Right atrium auricular region (tissue), 2 donors: ENCODE measurements at places on chromosomes 7 and 10.

GRCh38 chr10:94500063-94500462, 45.5 kb upstream of the HELLS start:
- no peaks in the 10 kb centered on the region for H3K27me3 ChIP-seq
- H3K36me3 ChIP-seq, result no peaks in the 10 kb centered on the region
- no peak overlapping the region for H3K4me3 ChIP-seq
- H3K27ac ChIP-seq, result no peak overlapping the region

- H3K27ac ChIP-seq, result no peak overlapping the region
- no peak overlapping the region for H3K4me3 ChIP-seq
- H3K36me3 ChIP-seq, result no peaks in the 10 kb centered on the region
- DNase-seq, result no peak
- H3K4me1 ChIP-seq, result no peaks in the 10 kb centered on the region
Measured at GRCh38 chr7:42661312-42661711, 250.6 kb downstream of the C7orf25 start.

GRCh38 chr10:60573336-60573735, 183.7 kb upstream of the ANK3 start:
- H3K27ac ChIP-seq, result peak overlapping the region; percentile 62
- no peaks in the 10 kb centered on the region for H3K36me3 ChIP-seq
- peak overlapping the region; percentile 49 for H3K4me3 ChIP-seq
- DNase-seq, result no peak
- peaks cover 14% of the 10 kb centered on the region for H3K4me1 ChIP-seq
- no peaks in the 10 kb centered on the region for H3K27me3 ChIP-seq

DNA sequence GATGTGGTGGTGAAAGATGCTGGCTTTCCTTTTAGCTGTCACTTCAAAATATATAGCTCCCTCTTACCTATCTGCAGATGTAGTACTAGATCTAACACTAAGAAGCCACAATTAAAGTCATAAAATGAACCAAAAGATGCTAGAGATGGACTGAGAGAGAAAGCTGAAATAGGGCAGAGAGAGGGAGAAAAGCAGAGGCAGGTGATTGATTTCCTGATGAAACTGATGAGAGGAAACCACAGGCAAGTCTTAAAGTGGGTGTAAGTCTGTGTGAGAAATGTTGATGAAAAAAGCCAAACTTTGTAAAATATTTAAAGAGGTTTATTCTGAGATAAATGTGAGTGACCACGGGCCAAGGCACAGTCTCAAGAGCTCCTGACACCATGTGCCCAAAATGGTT, 194.3 kb upstream of the MBL2 start:
- no peak for DNase-seq
- H3K27me3 ChIP-seq, result no peaks in the 10 kb centered on the region
- H3K36me3 ChIP-seq, result no peaks in the 10 kb centered on the region
- no peaks in the 10 kb centered on the region for H3K4me1 ChIP-seq

DNA sequence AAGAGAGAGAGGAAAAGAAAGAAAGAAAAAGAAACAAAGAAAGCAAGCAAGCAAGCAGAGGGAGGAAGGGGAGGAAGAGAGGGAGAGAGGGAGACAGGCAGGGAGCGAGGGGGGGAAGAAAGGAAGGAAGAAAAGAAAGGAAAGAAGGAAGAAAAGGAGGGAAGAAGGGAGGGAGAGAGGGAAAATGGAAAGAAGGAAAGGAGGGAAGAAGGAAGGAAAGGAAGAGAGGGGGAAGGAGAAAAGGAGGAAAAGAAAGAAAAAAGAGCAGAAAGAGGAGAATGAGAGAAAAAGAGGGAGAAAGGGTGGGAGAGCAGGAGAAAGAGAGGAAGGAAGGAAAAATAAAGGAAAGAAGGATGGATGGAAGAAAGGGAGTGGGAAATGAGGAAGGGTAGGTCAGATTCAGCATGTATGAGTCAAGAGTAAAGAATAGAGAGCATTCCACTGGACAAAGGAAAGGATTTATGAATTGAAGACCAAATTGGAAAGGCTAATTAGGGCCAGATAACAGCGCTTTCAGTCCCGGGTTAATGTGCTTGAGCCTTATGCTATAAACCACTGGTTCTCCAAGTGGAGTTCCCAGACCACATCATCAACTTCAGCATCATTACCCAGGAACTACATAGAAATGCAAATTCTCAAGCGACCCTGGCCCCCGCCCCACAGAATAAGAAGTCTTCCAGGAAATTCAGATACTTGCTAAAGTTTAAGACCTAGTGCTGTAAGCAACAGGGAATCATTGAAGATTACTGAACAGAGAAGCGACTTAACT, 85.1 kb downstream of the C10orf90 start:
- DNase-seq, result no peak
- no peak overlapping the region for H3K4me3 ChIP-seq

DNA sequence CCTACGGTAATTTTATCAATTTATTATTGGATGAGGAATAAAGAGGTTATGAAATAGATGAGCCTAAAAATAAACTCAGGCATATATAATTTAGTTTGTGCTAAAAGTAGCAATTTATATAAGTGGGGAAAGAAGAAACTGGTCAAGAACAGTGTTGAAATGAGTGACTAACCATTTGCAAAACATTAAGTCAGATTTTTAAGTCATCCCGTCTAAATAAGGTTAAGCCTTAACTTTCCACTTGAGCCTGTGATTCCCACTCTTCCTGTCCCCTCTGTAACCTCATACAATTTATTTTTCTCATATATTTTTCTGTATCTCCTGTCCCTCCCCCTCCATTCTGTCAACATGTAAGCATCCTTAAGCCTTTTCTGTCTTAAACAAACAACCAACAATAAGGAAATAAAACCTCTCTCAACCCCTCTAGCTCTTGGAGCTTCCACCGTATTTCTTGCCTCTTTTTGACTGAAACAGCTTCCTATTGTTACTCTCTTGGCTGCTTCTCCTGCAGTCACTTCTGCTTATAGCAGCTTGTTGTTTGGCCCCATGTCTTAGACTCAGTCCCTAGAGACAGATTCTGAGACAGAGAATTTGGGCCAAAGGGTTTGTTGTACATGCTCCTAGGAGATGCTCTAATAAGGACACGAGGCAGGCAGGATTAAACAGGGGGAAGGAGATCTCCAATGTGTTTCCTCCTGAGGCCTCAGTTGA, 109.7 kb downstream of the GNAI1 start:
- DNase-seq, result no peak
- no peaks in the 10 kb centered on the region for H3K4me1 ChIP-seq
- no peaks in the 10 kb centered on the region for H3K27me3 ChIP-seq

DNA sequence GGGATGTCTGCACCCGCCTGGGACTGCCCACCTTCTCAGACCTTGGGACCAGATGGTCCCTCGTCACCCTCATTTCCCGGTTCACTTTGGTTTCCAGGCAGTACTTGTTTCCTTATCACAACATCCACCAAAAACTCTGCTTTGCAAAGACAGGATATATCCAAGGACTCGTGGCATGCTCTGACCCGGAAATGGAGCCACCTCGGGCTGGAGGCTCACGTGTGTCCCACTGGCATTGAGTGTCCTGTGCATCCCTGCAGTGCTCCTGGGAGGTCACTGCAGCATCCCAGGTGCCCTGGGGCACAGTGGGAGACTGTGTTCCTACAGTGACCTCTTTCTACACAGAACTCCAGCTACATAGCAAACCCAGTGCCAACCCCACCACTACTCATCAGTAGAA, 611.9 kb upstream of the FOXK1 start:
- H3K27me3 ChIP-seq, result no peaks in the 10 kb centered on the region
- H3K27ac ChIP-seq, result no peak overlapping the region
- H3K4me3 ChIP-seq, result no peak overlapping the region

DNA sequence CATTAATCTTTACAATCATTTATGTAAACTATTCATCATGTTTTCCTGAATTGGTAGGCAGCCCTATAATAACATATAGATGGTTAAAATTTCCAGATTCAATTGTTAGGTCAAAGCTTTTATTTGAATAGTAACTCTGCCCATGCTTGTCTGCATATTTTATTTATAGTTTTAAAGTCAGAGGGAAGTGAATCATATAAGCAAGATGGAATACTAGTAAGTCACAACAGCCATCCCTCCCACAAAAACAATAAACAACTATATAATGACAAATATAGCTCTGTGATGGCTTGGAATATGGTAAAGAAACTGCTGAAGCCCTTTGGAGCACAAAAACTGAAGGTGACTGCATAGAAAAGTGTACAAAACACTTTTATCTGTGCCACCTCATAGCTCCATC, 156.3 kb upstream of the TMEM106B start:
- DNase-seq, result no peak
- H3K4me3 ChIP-seq, result no peak overlapping the region
- H3K36me3 ChIP-seq, result no peaks in the 10 kb centered on the region
- no peak overlapping the region for H3K27ac ChIP-seq
- H3K27me3 ChIP-seq, result no peaks in the 10 kb centered on the region
